ENCODE measurements at places on chromosomes 12 and 14.

- peak; percentile 22 for DNase-seq
These were observed 32.0 kb upstream of the CDKN3 start for GRCh38 chr14:54364555-54365415.

DNA sequence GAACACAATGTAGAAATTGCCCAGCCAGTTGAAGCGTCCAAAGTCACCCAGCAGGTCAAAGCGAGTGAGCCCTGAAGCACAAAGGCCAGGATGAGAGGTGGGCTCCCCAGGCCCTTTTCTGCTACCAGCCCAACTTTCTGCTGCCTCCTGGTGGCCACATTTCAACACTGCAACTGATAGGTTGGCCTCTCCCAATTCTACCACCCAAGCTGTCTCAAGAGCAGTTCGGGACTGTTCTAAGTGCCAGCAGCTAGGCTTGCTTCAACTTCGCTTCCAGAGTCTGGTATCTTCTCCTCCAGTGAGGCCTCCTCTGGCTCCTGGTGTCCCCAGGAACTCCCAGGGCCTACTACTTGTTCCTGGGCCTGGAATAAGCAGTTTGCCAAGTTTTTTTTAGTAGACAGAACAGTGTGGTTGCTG, 3.4 kb upstream of the DHH start:
- peak; percentile 76 for DNase-seq

- DNase-seq, result peak; percentile 67
These were observed 35.1 kb downstream of the TMBIM6 start for GRCh38 chr12:49776413-49776812.

DNA sequence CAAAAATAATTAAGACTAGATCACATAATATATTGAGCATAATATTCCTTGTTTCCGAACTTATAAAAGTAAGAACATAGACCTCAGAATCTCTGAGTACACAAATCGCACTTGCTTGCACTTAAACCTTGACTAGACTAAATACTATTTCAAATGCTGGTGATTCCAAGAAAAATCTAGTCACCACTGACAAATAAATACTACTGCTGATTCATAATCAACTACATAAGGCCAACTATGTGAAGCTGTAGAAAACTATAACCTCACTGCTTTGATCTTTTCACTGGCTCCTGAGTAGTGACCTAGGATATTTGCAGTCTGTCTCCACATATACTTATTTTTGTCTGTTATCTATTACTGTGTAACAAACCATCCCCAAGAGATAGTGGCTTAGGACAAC, 245.4 kb downstream of the DIO2 start:
- no peak for DNase-seq

- DNase-seq, result peak; percentile 45
These were observed 413 bp upstream of the ALX1 start for GRCh38 chr12:85279449-85280164.

Measured in endothelial cell (in vitro differentiated cells).